ENCODE measurements at places on chromosomes 1 and 21.

- no peak for DNase-seq
Measured at GRCh38 chr1:101408212-101409042, 171.6 kb downstream of the S1PR1 start.

DNA sequence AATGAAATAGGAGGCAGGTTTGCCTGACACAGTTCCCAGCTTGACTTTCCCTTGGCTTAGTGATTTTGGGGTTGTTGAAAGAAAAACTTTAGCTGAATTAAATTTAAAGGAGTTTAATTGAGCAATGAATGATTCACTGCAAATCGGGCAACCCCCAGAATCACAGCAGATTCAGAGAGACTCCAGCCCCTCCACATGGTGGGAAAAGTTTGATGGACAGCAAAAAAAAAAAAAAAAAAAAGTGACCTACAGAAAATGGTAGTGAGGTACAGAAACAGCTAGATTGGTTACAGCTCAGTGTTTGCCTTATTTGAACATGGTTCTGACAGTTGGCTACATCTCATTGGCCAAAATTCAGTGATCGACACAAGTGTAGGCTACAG lies 12.6 kb upstream of the IFNAR2 start:
- no peak for DNase-seq

DNA sequence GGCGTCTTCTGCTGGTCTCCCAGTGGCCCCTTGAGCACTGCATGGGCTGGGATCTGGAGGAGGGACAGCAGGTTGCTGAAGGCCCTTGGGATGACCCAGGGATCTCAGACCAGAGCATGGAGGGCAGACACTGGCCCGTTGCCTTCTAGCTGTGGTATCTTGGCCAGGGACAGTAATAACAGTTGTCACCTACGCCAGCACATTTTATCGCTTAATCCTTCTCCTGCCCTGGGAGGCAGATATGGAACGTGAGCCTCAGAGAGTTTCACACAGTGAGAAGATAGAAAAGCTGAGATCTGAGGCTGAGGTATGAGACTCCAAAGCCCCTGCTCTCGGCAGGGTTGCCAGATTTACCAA lies 40.1 kb upstream of the RD3 start:
- no peak for DNase-seq

- no peak for DNase-seq
Measured at GRCh38 chr1:14811573-14811972, 213.1 kb downstream of the KAZN start.

DNA sequence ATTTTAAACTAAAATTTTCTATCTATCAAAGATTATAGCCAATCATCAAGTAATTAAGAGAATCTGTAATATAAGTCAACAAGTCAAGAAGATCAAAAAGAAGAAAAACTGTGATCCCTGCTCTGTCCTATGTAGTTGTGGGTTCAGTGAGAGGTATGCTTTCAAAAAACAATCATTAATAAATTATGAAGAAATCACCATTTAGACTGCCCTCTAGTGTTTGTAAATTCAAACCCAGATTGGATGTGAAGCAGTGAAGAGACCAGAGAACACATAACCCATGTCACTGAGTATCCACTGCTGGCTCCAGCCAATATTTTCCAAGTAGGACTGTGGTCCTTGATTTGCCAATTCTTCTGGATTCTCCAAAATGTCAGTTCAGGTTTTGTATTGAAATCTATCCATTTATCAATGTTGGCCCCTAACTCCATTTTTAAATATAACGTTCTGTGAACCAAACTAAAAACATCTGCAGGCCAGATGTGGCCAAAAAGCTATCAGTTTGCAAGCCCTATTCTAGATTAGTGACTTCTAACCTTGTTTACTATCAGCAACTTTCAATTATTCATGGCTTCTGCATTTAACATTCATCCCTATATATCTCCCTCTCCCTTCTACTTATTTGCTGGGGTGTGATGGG lies 467.5 kb upstream of the CXADR start:
- DNase-seq, result no peak

GRCh38 chr1:215992620-215993019 lies 425.5 kb downstream of the KCTD3 start:
- DNase-seq, result no peak

DNA sequence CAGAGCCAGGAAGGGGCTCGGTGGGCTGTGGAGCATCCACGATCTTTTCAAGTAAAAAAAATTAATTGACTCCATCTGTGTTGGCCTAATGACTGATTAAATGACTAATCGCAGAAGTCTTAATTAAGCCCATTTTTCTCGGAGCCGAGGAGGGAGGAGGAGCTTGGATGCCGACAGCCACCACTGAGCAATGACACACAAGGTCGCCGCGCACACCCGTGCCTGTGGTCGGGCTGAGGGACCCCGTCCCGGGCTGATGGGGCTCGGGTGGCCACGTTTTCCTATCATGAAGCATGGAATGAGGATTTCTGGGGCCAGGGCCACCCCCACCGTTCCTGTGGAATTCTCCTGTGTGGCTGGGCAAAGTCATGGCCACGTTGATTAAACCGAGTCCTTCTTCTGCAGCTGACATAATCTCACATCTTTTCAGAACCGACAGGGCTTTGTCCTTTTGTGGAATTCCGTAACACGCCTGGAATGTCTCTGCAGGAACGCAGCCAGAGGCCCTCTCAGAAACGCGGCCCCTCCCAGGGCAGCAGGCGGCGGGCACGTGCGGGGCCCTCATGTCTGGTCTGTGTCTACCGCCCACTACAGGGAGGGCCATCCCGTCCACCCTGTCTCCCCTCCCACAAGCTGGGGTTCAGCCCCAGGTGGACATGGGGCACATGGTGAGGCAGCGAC lies 60.7 kb downstream of the MORN1 start:
- DNase-seq, result no peak

- no peak for DNase-seq
Measured at GRCh38 chr1:151147132-151147503, 687 bp upstream of the SEMA6C start.

GRCh38 chr1:221638595-221638994 lies 103.3 kb downstream of the DUSP10 start:
- DNase-seq, result no peak

DNA sequence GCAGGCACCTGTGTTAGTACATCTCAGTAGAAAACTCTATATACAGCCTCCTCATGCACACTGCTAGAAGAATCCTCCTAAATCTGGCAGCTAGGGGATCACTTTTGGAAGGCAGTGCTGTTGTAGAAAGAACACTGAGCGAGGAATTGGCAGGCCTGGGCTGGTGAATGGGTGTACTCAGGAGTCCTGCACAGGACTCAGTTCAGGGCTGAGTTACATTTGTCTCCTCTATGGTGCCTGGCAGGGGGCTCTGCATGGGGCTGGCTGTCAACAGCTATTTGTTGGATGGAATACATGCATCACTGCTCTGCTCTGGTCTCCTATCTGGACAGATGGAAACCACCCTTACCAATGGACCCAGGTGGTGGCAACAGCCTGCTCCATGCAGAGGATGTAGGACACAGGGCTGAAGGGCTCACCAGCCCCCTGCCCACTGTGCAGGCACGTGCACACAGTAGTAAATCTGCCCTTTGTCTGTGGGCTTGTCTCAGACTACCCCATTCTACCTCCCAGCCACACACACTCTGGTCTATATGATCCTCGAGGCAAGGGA lies 74.2 kb downstream of the LRIG2 start:
- no peak for DNase-seq

DNA sequence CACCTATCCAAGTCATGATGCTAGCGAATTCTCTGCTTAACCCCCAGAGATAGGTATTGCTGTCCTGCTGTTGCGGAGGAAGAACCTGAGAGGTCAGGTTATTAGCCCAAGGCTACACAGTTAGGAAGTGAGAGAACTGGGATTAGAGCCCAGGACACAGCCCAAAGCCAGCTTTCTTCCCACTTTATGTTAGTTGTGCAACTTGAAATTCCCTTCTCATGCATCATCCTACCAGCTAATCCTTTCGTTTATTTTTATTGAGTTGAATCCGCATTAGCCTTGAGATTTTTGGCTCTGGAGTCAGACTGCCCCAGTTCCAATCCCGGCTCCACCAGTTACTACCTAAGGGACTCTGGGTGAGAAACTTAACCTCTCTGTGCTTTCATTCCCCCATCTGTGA lies 65.4 kb downstream of the PLEKHA6 start:
- DNase-seq, result no peak

All from kidney epithelial cell (primary cell).